ENCODE measurements at places on chromosomes 2 and 18. TPM values are rescaled to one million over a fixed set of nuclear protein-coding genes. Genes with fewer than 3 reads are reported as not detected.
A peak's percentile ranks its signal among the peaks of the same experiment; 100 is the strongest.

The LRRC30 gene
- not detected for total RNA-seq

The STK25 gene
- total RNA-seq, result 100 TPM

The DSC3 gene
- total RNA-seq, result not detected

The FOXD4L1 gene
- 0.18 TPM for total RNA-seq

- DNase-seq, result no peak
Measured at GRCh38 chr18:75183524-75183923, 25.4 kb downstream of the PTGR3 start.

GRCh38 chr2:109143214-109144187, 14.5 kb downstream of the SH3RF3 start:
- peak; percentile 45 for DNase-seq

- DNase-seq, result no peak
Measured at GRCh38 chr18:25077038-25077943, 274.7 kb downstream of the ZNF521 start.

GRCh38 chr2:160408173-160408958, 85.2 kb downstream of the RBMS1 start:
- DNase-seq, result no peak

DNA sequence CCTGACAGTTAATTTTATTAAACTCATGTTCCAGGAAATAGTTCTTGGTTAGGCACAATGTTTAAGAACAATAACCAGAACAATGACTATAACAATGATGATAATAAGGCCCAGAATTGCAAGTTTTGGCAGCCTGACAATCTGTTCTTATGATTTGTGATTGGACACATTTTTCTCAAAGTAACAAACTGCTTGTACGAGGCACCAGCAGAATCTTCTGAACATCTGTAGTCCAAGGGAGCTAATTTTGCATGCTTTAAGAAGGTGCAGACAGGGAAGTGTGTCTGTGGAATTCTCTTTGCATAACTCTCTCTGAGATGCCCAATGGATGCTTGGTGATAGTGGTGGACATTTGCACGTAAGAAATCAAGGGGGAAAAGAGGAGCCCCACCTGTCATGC, 709.3 kb downstream of the SLC4A3 start:
- DNase-seq, result no peak

DNA sequence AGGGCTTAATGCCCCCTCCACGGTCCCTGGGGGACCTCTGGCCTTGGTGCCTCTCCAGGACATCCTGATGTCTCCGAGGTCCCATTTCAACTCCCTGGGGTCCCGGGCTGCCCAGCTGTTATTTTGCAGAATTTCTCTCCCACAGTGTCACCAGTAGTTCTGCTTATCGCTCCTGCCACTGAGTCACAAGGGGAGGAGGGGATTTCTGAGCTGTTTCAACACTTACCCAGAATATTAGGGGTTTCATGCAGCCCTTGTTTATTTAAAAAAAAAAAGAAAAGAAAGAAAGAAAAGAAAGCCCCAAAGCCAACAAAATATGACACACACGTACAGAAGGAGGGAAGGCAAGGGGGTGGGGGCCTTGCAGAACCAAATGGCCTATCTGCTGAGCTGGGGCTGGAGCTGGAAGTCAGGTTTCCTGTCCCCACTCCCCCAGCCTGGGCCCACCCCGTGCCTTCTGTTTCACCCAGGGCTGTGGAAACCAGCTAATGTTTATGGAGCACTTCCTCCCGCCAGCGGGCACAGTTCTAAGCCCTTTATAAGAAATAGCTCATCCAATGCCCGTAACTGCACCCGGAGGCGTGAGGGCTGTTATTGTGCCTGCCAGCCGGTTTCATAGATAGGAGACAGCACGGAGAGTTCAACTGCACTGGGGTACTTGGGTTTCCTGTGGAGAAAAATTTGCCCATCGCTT, 8.4 kb upstream of the ARID5A start:
- DNase-seq, result peak; percentile 70

GRCh38 chr2:1715184-1716013, 28.9 kb downstream of the PXDN start:
- DNase-seq, result no peak

GRCh38 chr2:49569176-49569575, 414.9 kb upstream of the FSHR start:
- no peak for DNase-seq

DNA sequence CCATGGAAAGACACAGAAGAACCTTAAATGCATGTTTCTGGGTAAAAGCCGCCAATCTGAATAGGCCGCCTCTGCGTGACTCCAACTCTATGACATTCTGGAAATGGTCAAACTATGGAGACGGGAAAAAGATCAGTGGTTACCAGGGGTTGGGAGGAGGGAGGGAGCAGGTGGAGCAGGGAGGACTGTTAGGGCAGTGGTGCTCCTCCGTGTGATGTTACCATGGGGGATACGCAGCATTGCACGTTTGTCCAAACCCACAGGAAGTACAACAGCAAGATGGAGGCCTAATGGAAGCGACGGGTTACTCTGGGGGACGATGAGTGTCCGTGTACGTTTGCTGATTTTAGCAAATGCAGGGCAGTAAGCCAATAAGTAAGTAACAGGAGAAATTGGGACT, 17.2 kb downstream of the TMEM18 start:
- DNase-seq, result no peak

- no peak for DNase-seq
Measured at GRCh38 chr2:204074456-204074855, 137.9 kb downstream of the ICOS start.

DNA sequence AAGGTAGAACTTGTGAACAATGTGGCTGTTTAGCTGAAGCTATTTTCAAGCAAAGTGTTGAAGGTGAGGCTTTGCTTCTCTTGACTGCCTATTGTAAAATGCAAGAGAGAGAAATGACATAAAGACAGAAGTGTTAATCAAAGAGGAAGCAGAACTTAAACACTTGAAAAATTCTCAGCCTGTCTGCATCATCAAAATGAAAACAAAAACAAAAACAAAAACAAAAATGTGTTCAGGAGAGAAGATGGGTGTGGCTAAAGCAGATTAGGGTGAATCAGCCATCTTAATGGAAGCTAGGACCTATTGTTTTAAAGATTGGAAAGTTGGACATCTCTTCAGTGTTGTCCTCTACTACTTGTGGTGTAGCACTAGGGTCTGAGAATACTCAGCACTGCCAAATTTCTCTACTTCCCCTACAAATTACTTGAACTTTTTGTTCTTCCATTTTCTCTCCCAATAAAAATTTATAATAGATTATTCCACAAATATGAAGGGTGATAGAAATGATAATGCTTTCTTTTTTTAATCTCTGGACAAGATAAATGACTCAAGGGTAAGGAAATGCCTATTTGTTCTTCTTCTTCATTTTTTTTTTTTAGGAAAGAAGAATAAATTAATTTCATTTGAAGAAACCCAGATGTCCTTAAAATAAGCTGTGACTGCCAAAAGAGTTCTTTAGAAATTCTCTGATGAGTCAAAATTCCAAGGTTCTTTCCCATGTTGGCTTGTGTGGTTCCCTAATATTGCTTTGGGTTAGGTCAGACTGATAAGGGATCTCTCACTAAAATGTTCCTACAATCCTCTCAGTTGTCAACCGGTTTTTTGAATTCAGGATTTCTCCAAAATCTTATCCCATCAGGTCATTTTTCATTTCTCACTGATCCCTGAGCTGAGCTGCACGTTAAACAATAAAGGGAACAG, 571.2 kb upstream of the ZEB2 start:
- DNase-seq, result no peak

DNA sequence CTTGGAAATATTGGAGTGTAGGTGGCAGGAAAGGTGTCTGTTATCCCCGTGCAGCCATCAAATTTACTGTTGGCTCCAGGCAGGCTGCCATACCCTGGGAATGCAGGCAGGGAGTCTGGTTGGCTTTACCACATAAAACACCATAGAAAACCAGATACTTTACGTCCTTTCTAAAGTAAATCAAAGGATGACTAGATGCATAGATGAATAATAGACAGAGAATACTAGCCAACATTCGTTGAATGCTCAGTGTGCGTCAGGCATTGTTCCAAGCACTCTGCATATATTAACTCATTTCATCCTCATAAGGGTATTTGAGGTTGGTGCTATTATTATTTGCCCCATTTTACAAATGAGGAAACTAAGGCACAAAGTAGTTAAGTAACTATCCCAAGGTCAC, 65.2 kb downstream of the VSNL1 start:
- no peak for DNase-seq

- no peak for DNase-seq
Measured at GRCh38 chr18:3590096-3590630, 140.2 kb downstream of the TGIF1 start.

- DNase-seq, result peak; percentile 2
Measured at GRCh38 chr2:240130393-240131195, 5.5 kb downstream of the COPS9 start.

- peak; percentile 48 for DNase-seq
Measured at GRCh38 chr2:169767243-169767888, 31.3 kb upstream of the SSB start.

All from activated T-cell treated with anti-CD3 and anti-CD28 coated beads, Interleukin-2, amount 50 U/mL, for 4 hours (primary cell).